ENCODE measurements at places on chromosomes 12 and 14.

GRCh38 chr14:99286761-99287160, 14.8 kb upstream of the BCL11B start:
- no peak for DNase-seq

GRCh38 chr14:48936849-48937248, 649.3 kb downstream of the RPS29 start:
- no peak for DNase-seq

GRCh38 chr12:20718294-20718693, 23.2 kb downstream of the SLCO1C1 start:
- DNase-seq: no peak

GRCh38 chr12:131409211-131409610, 301.7 kb upstream of the SFSWAP start:
- DNase-seq: no peak

DNA sequence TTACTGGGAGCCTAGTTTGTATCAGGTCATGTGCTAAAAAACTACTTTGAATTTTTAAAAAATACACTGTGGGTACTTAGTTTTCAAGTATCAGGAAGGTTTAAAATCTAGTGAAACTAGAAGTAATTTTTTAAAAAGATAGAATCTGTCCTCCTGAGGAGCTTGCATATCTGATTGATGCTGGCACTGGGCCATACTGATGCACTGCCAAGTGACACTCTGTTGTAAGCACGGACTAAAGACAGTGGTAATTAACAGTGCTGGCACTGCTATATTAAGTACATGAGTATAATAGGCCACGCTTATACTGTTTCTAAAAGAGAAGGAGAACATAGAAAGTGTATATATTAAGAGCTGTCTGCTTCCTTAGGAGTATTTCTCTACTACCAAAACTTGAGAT, 10.0 kb upstream of the TBC1D30 start:
- no peak for DNase-seq

- DNase-seq: no peak
Observed at GRCh38 chr14:56894591-56894991, 84.3 kb upstream of the OTX2 start.

DNA sequence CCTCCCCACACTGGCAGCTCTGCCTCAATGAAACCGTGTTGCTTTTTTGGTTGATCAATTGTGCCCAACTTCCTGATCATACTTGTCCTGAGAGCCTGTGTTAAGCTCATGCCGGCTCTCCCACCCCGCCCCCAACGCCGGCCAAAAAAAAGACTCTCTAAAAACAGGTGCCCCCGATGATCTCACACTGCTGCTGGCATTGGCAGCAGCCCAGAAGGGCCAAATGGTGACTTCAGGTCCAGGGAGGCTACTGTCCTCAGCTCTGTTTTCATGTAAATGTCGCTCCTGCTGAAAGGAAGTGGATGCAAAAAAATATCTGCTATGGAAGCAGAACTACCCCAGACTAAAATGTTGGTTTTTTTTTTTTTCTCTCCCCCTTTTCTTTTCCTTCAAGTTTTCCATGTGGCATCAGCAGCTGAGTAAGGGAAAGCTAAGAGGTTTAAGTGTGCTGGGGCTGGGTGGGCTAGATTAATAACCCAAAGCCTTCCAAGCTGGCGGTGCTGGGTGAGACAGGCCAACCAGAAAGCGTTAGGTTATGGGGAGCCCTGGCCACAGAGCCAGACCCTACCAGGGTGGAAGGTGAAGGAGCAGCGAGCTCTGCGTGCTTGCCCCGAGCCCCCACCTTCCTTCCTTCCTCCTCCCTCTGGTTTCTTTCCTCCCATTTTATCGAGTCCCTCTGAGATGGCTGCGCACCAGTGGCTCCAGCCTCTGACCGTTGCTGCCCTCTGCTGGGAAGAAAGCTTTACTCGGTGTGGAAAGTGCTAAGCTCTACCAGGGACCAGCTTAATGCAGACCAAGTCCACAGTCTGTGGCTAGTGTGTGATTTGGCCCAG, 396.1 kb downstream of the NRXN3 start:
- DNase-seq: peak; percentile 68

GRCh38 chr12:64877363-64878004, 53.0 kb downstream of the TBC1D30 start:
- DNase-seq: peak; percentile 70

DNA sequence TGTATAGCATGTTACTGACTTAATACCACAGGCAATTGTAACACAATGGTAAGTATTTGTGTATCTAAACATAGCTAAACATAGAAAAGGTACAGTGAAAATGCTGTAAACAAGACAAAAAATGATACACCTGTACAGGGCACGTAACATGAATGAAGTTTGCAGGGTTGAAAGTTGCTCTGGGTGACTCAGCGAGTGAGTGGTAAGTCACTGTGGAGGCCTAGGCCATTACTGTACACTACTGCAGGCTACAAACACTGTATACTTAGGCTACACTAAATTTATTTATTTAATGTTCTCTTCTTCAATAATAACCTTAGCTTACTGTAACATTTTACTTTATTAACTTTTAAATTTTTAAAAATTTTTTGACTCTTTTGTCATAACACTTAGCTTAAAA, 158.4 kb downstream of the IPO8 start:
- no peak for DNase-seq

DNA sequence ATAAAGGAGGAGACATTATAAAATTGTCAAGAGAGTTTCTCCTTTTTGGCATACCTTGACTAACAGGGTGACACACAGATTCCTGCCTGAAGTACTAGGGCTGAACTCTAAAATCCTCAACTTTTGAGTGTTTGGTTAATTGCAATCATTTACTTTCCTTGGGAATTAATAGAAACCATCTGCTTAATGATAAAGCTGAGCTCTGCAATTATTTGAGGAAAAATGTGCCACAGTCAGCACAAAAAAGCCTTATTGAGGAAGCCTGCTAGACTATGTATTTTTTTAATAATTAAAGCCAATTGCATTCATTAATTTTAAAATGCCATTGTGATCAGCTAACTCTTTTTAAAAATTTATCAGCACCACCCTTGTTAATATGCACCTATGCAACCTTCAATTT, 38.7 kb downstream of the PRICKLE1 start:
- no peak for DNase-seq
